ENCODE measurements at places on chromosomes 16 and 17.
A peak's percentile ranks its signal among the peaks of the same experiment; 100 is the strongest.

- DNase-seq = peak; percentile 49
Measured at GRCh38 chr17:40443196-40443987, at the start of gene IGFBP4. TSS of gene IGFBP4 (plus strand) at chr17:40443450. CDS start at chr17:40443736, 286 bp downstream.

- no peak for DNase-seq
Measured at GRCh38 chr17:77326076-77326591, 185.4 kb downstream of the SEC14L1 start.

DNA sequence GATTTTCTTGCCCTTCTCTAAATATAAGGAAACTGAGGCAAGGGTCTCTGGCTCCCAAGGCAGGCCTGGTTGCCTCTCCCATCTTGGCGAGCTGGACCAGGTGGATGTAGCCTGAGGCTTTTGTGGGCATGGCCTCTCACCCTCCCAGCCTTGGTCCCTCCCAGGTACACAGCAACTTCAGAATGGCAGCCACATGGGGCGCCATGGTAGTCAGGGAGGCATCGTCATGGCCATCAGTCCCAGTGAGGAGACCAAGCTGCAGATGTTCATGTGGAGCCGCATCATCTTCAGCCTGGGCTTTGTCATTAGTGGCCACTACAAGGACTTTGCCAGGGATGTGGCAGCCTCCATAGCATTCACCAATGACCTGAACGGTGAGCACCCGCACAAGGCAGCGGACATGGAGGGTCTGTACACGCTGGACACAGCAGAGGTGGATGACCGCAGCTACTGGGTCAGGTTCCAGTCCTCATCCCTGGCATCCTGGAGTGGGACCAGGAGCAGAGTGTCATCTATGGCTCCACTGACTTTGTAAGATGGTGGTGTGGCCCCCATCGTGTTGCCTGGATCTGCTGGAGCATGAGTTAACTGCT is 165.8 kb upstream of the ZNF267 start:
- no peak for DNase-seq

DNA sequence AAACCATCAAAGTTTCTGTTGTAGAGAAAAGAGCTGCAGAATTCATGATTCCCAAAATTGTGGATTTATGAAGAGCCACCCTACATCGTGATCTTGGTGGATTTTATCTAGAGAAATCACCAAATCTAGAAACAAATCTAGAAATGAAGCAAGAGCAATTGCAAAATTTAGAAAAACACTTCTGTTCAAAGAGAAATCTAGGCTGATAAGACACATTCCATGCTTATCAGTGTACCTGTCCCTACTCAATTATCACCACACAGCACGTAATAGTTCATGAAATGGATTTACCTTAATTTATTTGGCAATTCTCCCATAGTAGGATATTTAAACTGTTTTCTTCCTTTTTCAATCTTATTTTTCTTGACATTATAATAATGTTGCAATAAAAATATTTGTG is 94.0 kb upstream of the NOL11 start:
- no peak for DNase-seq

GRCh38 chr17:39318636-39319035 is 82.8 kb downstream of the FBXL20 start:
- no peak for DNase-seq

DNA sequence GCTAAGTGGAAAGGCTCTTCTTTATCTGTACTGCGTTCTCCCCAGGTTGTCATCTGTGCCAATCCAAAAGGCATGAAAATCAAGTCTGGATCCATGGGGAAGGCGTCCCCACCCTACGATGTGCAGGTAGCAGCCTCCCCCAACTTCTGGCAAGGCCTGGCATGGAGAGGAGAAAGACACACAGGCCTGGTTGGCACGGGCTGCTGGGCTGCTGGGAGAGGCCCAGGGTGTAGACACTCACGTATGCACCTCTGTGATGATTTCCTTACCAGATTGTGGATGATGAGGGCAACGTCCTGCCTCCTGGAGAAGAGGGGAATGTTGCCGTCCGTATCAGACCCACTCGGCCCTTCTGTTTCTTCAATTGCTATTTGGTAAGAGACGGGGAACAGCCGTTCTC is 20.4 kb upstream of the ACSM2A start:
- no peak for DNase-seq

DNA sequence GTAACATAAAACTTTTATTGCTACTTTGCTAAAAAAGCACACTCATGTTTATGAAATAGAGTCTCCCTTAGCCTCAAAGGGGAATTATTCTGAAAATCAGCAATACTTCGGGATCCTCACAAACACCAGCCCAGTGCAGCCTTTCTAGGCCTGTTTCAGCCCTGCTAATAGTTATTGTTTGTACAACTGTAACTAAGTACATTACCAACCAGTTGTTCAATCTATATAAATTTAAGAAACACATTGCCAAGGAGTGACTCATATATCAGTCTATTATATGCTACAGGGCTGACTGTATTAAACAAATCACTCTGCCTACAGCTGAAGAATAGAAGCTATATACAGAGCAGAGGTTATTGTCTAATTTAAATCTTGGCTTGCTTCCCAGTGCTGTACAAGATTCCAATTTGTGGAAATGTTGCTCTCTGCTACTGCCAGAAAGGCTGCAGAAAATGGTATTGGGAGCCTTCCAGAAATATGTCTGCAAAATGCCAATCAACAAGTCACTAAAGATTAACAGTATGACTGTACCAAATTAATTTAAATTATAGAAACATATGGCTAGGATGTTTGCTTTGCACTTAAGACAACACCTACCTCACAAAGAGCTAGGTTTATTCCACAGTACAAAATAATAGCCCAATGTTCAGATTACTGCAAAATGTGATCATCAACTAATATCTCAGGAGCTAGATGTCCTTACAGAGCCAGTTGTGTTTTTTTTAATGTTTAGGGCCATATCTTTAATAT is 49.7 kb downstream of the TOX3 start:
- DNase-seq = no peak

DNA sequence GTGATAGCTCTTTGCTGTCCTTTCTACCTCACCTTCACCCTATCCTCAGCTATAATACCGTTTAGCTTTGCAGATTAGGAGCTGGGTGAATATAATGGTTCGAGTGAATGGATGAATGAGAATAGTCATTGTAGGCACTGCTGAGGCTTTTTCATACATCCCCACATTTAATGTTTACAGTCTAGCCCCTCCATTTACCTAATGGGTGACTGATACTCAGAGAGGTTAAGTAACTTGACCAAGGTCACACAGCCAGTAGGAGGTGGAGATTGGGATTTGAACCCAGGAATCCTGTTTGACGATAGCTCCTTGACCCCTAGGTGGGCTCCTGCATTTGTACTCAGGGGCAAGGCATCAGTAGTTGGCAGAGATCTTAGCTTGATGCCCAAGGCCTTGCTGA is 195.6 kb downstream of the CCDC182 start:
- no peak for DNase-seq

- no peak for DNase-seq
Measured at GRCh38 chr17:42421136-42421506, 1.9 kb downstream of the CAVIN1 start.

GRCh38 chr16:84844049-84844350 is 24.2 kb downstream of the CRISPLD2 start:
- DNase-seq = no peak

DNA sequence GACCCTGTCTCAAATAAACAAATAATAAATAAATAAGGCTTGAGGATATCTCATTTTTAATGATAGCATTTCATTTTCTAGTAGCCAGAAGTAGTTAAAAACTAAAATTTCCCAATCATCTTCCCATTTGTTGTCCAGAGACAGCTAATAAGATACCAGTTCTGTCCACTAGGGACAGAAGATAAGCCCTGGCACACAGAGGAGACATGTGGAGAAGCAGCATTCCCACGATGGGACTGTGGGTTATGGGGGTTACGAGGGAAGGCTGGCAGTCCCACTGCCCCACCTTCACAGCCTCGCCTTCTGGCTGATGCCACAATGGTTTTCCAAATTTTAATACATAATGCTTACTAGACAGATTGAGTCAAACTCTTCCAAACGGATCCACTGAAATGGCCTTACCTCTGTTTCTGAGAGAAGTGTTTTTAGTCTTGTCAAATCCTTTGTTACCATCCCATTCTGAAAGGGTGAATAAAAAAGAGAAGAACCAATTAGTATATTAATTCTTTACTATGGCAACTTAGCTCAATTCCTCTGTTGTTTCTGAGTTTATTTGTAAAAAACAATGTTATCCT is 44.2 kb downstream of the HELZ start:
- DNase-seq = no peak

- DNase-seq = no peak
Measured at GRCh38 chr16:84933774-84934631, 77.3 kb downstream of the ZDHHC7 start.

GRCh38 chr17:38798614-38799500 is 499 bp downstream of the PIP4K2B start:
- peak; percentile 15 for DNase-seq

GRCh38 chr17:7650509-7651096 is at the start of gene ATP1B2:
TSS of gene ATP1B2 (plus strand) at chr17:7650926. CDS start at chr17:7651519, 593 bp downstream.
- peak; percentile 85 for DNase-seq

GRCh38 chr16:16960785-16961184 is 510.0 kb downstream of the XYLT1 start:
- DNase-seq = no peak

GRCh38 chr17:77691216-77692085 is 267.1 kb upstream of the TNRC6C start:
- no peak for DNase-seq

DNA sequence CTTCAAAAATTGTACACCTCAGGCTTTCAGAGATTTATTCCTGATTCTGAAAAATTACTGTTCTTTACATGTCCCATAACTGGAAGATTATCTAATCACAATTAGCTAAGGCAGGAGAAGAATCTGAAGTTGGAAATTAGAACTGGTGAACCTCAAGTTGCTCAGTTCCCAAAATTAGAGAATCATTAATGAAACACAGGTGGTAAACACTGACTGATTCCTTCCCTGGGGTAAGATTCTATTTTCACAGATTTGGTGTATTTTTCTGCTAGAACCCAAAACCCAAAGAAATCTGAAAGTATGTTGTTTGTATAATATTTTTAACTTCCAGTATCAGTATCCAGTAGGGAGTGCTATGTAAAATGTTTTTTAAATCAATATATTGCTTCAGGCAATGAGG is 25.7 kb downstream of the PHKB start:
- DNase-seq = no peak

DNA sequence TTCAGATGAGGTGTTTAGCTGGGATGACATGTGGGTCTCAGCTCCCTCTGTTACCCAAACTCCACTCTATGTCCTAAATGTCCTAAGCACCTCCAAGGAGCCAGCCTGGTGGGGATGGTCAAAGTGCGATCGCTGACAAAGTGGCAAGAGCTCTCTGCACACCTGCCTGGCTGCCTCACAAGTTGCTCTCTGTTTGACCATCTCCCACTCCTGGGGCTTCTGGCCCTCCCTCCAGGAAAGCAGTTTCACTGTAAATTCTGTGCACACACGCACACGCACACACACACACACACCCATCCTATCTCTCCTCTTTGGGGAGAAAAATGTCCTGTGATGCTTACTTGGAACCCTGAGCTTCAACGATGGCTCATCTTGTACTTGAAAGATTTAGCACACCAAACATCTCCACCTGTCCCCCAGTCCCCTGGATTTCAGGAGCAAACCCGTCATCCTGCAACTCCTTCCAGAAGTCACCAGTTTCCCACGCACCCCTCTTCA is 1.7 kb downstream of the PITPNA start:
- DNase-seq = no peak

DNA sequence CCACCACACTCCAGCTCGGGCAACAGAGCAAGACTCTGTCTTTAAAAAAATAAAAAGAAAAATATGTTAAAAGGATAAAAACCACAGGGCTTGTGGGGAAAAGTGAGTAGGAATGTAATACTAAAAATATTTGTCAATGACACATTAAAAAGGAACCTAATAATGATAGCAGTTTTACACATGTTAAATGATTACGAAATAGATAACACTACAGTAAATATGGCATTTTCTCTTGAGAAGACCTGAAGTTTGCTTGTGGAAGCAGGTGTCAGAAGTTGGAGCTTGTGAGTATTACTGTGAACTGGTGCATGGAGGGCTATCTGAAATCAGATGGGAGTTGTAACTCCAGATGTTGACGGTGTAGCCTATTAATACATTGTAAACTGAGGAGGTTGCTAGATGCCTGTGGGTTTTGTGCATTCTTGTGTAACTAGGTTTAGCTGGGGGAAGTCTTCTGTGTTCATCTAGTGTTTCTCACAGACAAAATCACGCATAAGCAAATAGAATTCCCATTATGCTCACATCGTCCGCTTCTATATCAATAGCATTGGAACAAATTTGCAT is 44.2 kb upstream of the CLEC18A start:
- DNase-seq = no peak
